ENCODE measurements at places on chromosomes 3 and 15.

- no peak for DNase-seq
Observed at GRCh38 chr3:28210968-28211713, 30.3 kb upstream of the CMC1 start.

- no peak for DNase-seq
Observed at GRCh38 chr3:46091046-46091445, 63.8 kb upstream of the XCR1 start.

GRCh38 chr15:39851500-39852092, 68.5 kb downstream of the GPR176 start:
- peak; percentile 76 for DNase-seq

DNA sequence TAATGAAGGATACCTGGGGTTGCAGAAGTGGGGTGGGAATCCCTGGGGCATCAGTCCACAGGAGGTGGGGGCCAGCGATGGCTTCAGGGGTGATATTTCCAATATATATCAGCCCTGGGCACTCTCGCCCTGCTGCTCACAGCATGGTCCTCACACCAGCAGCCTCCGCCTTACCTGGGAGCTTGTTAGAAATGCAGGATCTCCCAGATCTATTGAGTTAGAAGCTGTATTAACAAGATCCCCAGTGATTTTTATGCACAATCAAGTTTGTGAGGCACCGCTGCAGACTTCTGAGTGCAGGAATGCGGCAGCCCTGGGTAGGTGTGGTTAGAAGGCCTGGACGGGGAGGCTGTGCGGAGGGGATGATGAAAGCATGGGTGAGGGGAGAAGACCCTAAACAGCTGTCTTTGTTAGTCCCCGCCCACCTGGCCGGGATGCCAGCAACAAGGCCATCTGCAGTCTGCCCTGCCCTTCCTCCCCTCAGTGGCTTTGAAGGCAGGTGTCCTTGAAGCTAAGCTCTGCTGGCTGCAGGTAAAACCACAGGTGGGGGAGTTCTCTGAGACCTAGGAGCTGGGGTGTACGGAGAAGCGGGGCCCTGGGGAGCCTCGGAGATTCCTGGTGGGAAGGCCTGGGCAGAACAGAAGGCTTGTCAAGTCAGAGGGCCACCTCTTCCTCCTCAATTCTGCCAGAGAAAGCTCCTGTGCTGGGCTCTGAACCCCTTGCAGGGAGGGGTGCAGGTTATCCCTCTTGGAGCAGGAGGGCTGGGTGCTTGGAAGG, 11.4 kb downstream of the FAM107A start:
- no peak for DNase-seq

- DNase-seq: no peak
Observed at GRCh38 chr3:188400494-188401243, 246.7 kb downstream of the LPP start.

- DNase-seq: peak; percentile 3
Observed at GRCh38 chr3:148459931-148460513, 237.7 kb upstream of the AGTR1 start.

DNA sequence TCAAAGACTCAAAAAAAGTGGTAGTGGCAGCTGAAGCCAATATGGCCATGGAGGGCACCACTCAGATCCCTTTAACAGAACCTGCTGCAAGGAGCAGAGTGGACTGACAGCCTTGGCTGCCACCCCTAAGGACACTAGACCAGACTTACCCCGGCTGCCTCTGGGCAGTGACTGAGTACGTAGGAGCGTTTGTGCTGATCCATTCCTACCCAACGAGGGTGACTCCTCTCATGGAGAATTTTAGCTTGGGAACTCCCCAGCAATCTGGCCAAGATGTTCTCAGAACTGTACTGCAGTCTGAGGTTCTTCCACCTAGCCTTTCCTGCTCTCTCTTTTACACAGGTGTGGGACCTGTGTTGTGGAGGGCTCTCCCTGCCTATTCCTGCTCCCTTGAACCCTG, 22.1 kb downstream of the CLEC3B start:
- peak; percentile 61 for DNase-seq

DNA sequence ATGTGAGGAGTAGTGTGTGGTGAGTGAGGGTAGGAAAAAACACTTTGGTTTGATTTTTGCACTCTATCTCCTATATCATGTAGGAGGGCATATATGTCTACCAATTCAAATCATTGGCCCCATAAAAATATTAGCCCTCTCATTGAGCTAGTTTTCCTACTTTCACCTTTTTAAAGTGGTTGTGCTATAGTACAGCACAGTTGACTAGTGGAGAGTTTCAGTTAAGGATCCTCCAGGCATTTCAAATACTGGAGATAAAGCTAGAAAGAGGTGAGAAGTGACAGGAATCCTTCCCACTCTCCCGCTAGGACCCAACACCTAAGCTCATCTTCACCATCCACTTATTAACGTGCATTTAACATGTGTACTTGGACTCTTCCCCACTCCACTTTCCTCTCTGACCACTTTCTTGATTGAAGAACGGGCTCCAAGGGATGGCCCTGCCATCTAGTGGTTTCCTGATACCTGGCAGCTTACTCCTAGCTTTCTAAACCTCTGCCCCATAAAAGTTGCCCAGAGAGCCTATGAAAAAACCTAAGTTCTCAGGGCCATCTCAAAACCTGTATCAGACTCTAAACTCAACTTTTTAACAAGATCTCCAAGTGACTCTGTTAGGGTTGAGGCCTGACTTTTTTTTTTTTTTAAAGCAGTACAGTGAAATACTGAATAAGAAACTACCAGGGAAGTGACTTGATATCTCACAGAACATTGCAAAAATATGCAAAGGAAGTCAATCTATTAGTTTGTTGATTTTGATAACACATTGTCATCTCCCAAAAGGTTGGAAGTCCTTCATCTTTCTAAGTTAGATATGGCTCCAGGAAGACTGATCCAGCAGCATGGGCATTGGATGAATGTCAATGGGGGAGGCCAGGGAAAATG, 17.9 kb downstream of the IL12A start:
- peak; percentile 81 for DNase-seq

- DNase-seq: no peak
Observed at GRCh38 chr15:96804754-96805153, 474.3 kb downstream of the NR2F2 start.

DNA sequence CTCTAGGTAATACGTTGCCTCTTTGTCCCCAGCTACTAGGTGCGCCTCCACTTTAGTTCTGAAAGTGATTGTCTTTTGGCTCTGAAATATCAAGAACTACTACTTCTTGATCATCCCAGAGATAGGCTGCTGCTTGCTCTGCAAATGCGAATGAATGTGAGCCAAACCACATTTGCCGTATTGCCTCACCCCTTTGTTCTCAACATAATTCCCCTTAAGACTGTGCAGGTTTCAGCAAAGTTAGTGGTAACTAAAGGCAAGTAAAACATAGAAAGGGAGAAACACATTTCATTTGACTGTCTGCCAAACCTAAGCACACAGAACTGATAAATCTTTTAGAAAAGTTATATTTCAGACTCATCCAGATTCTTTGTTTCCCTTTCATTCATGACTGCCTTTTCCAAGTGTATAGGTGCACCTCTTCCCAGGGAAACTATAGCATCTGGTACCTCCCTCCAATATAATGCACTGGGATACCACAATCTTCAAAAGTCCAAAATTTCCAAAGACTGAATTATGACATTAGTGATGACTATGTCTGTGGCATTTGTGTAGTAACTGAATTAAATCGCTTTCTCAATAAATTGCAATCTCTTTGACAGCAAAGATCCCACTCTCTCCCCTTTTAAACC, 720.6 kb upstream of the CBLB start:
- peak; percentile 74 for DNase-seq

GRCh38 chr3:77102951-77103769, 63.3 kb downstream of the ROBO2 start:
- DNase-seq: no peak

GRCh38 chr15:83973816-83974215, 261.8 kb upstream of the GOLGA6L4 start:
- no peak for DNase-seq

DNA sequence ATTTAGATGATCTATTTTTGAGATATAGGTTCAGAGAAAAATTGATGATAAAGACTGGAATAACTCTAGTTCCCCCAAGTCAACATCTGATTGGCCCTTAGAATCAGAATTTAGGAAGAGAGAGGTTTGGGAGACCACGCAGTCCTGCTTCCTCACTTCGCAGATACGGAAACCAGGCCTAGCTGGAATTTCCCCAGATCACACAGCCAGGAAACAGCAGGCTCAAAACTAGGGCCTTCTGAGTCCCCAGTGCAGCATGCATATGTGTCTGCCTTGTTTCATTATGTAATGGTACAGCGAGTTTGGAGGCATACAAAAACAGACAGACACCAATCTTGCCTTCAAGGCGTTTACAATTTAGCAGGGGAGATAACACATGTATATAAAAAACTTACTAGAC, 177.1 kb upstream of the ICE2 start:
- DNase-seq: no peak

DNA sequence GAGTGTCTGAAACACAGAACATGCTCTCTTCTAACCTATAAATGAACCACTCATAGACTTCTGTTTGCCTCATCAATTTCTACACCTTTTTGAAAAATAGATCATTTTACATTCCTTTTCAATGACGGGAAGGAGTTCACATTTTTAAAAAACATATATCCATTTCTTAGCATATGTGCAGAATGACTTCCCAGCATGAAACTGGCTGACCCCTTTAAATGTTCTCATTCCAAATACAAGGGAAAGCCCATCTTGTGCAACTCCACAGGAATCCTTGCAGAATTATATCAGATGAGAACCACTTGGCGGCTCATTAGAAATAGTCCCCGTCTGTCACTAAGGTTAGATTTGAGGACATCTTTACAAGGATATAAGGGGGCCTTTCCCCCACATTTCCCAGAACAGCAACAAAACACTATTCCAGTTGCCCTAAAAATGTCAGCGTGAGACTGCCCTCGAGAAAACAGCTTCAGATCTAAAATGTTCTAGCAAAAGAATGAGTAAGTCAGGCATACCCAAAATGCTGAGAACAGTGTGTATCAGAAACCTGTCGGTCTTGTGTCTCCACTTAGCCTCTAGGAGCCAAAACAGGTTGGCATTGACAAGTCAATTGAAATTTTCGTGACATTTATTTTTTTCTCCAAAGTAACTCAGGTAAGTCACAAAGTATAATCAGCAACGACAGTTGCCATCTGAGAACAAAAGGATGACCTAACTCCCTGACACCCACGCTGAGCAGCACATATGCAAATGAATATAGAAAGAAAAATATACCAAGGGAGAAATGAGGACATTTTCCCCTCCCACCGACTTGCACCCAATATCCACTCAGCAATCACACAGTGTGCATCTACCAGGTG, 63.1 kb downstream of the FOXP1 start:
- DNase-seq: no peak

DNA sequence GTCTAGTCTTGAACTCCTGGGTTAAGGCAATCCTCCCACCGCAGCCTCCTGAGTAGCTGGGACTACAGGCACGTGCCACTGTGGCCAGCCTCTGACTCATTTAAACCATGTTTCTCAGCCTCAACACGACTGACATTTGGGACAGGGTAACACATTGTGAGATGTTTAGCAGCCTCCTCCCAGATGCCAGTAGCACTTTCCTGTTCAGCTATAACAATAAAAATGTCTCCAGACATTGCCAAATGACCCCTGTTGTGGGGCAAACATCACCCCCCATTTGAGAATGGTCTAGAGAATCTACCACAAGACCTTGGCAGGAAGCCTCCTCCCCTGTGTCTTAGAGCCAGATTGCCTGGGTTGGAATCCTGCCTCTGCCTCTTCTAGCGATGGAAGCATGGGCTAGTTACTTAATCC, 8.4 kb downstream of the TMEM40 start:
- peak; percentile 96 for DNase-seq
